ENCODE measurements at places on chromosomes 2 and 18. TPM values are rescaled to one million over a fixed set of nuclear protein-coding genes. Genes with fewer than 3 reads are reported as not detected.

- DNase-seq: peak; percentile 78
Observed at GRCh38 chr2:9217838-9218770, 11.5 kb downstream of the ASAP2 start.

B3GNT7 gene
- total RNA-seq: 7.0 TPM

DNA sequence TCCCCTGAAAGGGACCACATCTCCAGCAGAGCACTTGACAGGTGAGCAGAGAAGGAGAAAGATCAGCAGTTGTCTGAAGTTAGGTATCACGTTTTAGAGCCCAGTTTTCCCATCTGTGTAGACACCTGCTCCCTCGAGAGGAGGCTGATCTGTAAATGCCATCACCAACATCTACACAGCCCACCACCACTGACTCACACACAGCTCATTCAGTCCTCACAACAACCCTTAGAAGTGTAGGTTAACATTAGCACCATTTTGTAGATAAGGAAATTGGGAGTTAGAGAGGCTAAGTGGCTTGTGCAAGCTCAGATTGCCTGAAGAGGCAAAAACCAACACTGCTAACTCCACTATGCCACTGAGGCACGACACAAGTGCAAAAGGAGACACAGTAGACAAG lies 37.2 kb upstream of the STAT1 start:
- no peak for DNase-seq

DNA sequence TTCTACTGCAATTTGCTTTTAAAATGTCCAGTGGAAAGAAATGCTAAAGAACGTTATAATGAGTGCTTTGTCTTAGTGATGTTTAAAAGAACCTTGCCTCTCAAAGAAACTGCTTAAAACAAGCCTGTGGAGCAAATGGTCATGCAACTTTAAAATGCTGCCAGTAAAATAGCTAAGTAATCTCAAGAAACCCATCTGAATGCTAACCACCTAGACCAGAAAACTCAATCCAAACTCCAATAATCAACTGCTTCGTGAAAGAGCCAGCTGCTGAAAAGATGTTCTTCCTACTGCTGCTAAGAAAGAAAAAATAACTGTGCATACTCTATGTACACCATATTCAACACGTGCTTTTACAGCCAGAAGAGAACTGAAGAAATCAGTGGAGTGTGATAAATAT lies 145.6 kb downstream of the PDE1A start:
- DNase-seq: no peak

DNA sequence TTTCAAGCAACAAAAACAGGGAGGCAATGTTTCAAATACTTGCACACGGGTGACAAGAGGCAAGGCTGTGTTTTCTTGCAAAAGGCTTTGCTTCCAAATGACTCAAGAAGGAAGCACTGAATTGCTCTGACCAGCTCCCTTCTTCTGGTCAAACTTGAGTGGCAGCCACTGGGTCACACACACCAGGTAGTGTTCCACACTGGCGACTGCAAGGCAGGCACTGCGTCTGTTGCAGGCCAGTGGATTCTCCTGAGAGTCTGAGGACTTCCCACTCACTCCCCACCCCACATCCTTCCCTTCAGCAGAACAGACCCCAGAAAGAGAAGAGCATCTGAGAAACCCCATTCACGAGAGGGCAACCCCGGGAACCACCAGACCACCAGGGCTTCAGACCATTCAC lies 19.8 kb downstream of the PARD6G start:
- peak; percentile 78 for DNase-seq

TUBB6 gene
- total RNA-seq: 599 TPM

DNA sequence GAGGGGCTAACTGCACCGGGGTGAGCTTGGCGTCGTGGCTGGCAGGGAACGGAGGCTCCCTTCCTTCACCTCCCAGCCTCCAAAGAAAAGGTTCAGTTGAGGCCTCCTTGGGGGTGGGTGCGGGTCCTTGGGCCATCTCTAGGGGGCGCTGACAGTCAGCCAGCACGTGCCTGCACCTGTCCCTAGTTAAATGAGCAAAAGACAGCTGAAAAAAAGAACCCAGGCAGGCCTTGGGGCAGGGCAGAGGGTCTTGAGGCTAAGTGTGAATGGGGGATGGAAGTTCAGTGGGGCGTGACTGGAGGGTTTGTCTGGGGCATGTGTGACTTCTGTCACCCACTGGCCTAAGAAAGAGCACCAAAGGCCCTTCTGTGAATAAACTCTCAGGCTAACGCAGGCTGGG lies 56.4 kb downstream of the ZFP36L2 start:
- DNase-seq: no peak

GRCh38 chr2:11505652-11506610 lies 27.9 kb upstream of the GREB1 start:
- no peak for DNase-seq

CNDP1 gene
- total RNA-seq: not detected

- DNase-seq: peak; percentile 89
Observed at GRCh38 chr2:240294514-240294913, 140.9 kb upstream of the GPC1 start.

LAMA1 gene
- 0.69 TPM for total RNA-seq

RGPD3 gene
- total RNA-seq: 0.42 TPM

- DNase-seq: no peak
Observed at GRCh38 chr18:62080172-62080900, 106.5 kb downstream of the PIGN start.

MC5R gene
- total RNA-seq: not detected

HNRNPLL gene
- total RNA-seq: 50.2 TPM

LYPD1 gene
- 0.71 TPM for total RNA-seq

GRCh38 chr2:176136374-176137251 lies 7.1 kb downstream of the HOXD8 start:
- no peak for DNase-seq

GRCh38 chr2:46485002-46485401 lies 5.6 kb downstream of the TMEM247 start:
- DNase-seq: no peak

ADGRF3 gene
- not detected for total RNA-seq

ADRA2B gene
- 5.3 TPM for total RNA-seq

GRCh38 chr2:158104903-158105302 lies 3.2 kb downstream of the UPP2 start:
- no peak for DNase-seq

GRCh38 chr2:75155115-75155514 lies 44.2 kb downstream of the TACR1 start:
- peak; percentile 12 for DNase-seq

DNA sequence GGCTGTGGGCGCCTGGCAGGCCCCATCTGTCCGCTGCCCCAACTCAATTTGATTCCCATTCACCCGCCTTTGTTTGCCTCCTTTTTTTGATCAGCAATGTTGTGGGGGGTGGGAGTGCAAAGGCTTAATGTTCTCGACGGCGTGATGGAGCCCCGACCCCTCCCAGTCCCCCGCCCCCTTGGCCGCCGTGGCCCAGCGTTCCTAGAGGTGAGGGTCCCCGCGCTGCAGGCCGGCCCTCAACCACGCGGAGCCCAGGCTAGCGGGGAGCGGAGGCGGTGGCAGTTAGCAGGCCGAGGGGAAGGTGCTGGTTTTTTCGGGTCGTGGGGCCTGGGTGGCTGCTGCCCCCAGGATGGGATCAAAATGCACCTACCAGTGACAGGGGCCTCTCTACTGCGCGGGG lies 274.7 kb upstream of the SKOR2 start:
- no peak for DNase-seq

DNA sequence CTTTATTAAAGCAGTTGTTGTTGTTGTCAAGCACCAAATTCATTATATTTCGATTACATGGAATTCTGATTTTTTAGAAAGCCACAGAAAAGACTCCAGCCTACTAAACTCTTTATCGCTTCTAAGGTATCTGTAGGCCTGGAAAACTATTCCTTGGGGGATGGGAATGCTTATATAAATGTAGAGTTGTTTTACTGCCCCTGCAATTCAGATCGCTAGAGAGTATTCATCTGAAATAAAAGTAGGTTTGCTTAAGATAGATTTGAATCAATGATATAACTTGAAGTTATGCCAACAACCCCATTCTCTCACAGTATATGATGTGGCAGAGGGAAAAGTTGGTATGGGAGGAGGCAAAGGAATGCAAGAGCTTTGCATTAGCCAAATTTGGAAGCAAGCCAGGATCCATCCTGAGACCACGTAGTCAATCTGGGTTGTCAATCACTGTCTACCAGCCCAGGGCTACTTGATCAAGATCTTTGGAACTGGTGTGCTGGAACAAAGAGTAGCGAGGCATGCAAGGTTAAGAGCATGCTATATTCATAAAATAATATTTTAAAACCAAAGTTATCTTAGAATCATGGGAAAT lies 95.9 kb downstream of the LYPD6B start:
- DNase-seq: peak; percentile 50

SERPINB4 gene
- total RNA-seq: not detected

KRTCAP3 gene
- not detected for total RNA-seq

RGPD4 gene
- total RNA-seq: not detected

GRCh38 chr18:31942291-31942998 lies 483 bp downstream of the TRAPPC8 start:
- DNase-seq: no peak

C2orf72 gene
- 0.17 TPM for total RNA-seq

FEV gene
- total RNA-seq: not detected

DNA sequence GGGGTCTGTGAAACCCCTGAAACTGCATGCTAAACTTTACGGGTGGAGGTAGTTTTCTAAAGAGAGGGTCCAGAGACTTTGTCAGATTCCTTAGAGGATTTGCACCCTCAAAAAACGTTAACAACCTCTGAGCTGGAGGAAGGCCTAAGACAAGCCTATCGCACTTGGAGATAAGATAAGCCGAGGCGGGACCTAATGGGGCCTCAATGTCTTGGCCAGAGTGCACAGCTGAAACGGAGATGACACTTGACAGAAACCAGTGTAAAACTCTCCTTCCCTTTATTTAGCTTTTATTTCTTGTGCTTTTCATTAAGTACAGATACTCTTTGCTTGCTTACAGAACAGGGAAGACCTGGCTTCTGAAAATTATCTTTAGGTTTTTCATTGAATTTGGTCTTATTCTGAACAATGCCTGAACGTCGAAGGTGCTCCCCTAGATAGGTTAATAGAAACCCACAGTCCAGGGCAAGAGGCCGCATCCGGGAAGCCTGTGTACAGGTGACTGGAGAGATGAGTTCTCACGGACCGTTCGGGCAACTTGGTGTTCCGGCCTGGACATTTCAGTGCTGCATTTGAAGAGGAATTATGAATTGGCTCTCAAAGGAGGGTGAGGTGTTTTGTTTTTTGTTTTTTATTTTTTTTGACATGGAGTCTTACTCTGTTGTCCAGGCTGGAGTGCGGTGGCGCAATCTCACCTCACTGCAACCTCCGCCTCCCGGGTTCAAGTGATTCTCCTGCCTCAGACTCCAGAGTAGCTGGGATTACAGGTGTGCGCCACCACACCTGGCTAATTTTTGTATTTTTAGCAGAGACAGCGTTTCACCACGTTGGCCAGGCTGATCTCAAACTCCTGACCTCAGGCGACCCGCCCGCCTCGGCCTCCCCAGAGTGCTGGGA lies 49.7 kb downstream of the SH3BP4 start:
- DNase-seq: no peak

DCC gene
- 0.83 TPM for total RNA-seq

DNA sequence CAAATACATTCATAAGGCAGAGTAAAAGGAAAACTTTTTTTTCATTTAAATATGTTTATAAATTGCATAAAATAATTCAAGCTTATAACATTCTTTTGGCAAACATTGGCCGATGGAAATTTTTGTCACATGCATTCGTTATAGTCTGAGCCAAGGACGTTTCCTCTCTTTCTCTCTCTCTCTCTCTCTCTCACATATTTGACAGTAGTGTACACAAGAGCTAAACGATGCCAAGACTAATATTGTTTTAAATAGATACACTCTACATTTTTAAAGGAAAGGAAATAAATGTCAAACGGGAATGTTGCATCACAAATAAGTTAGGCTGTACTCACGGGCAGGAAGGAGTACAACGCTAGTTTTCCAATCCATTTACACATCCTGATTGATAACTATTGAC lies 251.1 kb upstream of the SMIM21 start:
- no peak for DNase-seq

DNA sequence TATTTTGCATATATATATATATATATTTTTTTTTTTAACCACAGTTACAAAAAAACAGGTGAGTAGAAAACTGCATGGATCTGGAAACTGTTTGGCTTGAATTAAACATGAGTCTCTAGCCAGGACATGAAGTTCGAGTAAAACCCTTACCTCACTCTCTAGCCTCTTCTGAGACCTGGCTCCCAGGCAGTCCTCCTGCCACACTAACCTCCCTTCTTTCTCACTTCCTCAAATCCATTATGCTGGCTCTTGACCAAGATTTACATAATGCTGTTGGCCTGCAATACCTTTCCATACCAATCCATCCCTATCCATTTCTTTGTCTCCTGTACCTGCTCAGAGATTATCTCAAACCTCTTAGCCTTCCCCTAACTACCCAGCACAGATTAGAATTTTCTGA lies 34.0 kb downstream of the PIGN start:
- DNase-seq: no peak

GRCh38 chr2:55733335-55733734 lies 39.7 kb upstream of the PNPT1 start:
- no peak for DNase-seq

VIL1 gene
- 0.86 TPM for total RNA-seq

SLC5A7 gene
- 2.3 TPM for total RNA-seq

TEX44 gene
- not detected for total RNA-seq

DNA sequence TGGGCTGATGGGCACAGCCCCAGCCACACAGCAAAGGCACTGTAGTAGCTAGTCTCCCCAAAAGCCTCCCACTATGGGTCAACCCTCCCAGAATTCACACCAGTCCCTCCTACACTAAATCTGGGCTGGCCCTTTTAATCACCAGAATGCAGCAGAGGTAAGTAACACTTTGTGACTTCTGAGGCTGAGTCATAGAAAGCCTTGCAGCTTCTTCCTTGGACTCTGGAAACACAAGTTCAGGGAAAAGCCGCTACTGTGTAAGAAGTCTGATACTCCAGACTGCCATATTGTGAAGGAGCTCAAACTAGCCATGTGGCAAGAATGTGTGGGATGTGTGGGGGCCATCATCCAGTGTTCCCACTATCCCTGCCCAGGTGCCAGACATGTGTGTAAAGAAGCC lies 19.0 kb upstream of the SIX2 start:
- DNase-seq: no peak

DNA sequence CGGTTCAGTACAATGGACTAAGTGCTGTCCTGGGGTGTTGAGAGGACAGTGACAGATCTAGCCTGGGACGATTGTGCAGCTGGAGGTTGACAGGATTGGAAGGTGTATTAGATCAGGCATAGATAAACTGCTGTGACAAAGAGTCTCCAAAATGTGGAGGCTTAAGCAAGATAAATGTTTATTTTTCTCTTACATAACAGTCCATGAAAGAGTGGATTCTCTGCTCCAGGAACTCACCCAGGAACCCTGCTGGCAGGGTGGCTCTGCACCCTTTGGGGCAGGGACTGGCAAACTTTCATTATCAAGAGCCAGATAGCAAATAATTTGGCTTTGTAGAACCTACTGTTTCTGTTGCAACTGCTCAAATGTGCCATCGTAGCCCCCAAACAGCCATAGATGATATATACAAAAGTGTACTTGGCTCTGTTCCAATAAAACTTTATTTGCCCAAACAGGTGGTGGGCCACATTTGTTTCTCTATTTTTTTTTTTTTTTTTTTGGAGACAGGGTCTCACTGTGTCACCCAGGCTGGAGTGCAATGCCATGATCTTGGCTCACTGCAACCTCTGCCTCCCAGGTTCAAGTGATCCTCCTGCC lies 9.7 kb downstream of the HRH4 start:
- no peak for DNase-seq

GRCh38 chr18:51110073-51110797 lies 80.2 kb downstream of the SMAD4 start:
- no peak for DNase-seq

- DNase-seq: no peak
Observed at GRCh38 chr2:32591669-32592463, 36.0 kb upstream of the TTC27 start.
